Heart left ventricle (tissue), 16 donors: ENCODE measurements at places on chromosomes 2 and 18. TPM values are rescaled to one million over a fixed set of nuclear protein-coding genes. Genes with fewer than 3 reads are reported as not detected.

The PLGLB2 gene
- 1.3 TPM for total RNA-seq

The EFHD1 gene
- total RNA-seq = 13.7 TPM

The CHRNA1 gene
- 1.8 TPM for total RNA-seq

The SCN2A gene
- 0.19 TPM for total RNA-seq

The STAT4 gene
- 13.4 TPM for total RNA-seq

GRCh38 chr2:226564667-226565066, 235.0 kb downstream of the IRS1 start:
- no peak overlapping the region for H3K4me3 ChIP-seq
- no peak overlapping the region for H3K27ac ChIP-seq
- no peaks in the 10 kb centered on the region for H3K4me1 ChIP-seq
- no peak for DNase-seq
- H3K36me3 ChIP-seq = no peaks in the 10 kb centered on the region
- no peaks in the 10 kb centered on the region for H3K27me3 ChIP-seq

- H3K4me1 ChIP-seq = peaks cover 51% of the 10 kb centered on the region
- DNase-seq = no peak
- no peaks in the 10 kb centered on the region for H3K36me3 ChIP-seq
- H3K27ac ChIP-seq = peak overlapping the region; percentile 25
- peaks cover 42% of the 10 kb centered on the region for H3K27me3 ChIP-seq
Measured at GRCh38 chr2:120344214-120344975, 1.5 kb upstream of the INHBB start.

DNA sequence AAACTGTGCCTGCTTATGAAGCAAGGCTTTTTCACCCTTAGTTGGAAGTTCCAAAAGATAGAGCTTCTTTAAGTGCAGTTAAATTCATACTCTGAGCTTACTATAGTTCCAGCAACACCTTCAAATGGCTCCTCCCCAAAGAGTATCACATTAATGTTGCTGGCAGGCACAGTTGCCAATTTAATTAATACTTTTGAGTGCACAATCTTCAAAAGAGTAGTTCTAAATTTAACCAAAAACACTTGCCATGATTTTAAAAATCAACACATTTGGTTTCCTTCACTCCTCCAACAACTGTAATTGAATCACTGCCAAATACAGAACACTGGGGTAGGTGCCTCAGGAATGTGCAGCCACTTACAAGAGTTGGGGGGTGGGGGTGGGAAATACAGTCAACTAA, 150.6 kb upstream of the UBE2E3 start:
- no peak overlapping the region for H3K27ac ChIP-seq
- H3K4me3 ChIP-seq = no peak overlapping the region
- H3K27me3 ChIP-seq = no peaks in the 10 kb centered on the region
- no peaks in the 10 kb centered on the region for H3K36me3 ChIP-seq

DNA sequence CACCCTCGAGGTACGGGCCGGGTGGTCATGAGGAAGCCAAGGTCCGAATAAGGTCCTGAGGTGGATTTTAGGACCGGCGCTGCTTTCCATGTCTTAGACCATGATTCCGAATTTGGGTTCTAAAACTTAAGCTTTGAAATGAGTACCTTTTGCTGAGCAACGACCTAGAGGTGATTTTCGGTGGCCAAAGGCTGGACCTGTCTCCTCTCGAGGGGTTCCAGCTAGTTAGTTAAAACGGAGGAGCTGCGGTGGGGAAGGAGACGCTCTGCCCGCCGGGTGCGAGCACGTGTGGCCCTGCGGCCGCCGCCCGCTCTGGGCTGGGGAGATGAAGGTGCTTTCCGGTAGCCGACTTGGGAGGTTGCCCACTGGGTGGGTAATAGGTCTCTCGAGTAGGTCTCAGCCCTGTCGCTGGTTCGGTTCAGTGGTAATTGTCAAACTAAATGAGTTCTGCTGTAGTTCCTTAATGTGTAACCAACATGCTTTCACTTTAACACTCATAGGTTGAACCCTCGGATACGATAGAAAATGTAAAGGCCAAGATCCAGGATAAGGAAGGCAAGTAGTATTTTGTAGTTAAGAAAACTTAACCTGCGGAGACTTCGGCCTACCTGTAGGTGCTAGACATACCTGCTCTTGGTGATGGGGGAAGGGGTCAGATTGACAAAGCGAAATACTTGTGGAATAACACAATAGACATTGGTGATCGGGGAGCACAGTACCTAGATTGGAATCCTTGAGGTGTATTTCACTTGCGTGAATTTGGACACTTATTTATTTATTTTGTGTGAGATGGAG, 572 bp downstream of the RPS27A start:
- H3K4me1 ChIP-seq = peaks cover 19% of the 10 kb centered on the region
- peak overlapping the region; percentile 88 for H3K4me3 ChIP-seq
- DNase-seq = peak; percentile 50

DNA sequence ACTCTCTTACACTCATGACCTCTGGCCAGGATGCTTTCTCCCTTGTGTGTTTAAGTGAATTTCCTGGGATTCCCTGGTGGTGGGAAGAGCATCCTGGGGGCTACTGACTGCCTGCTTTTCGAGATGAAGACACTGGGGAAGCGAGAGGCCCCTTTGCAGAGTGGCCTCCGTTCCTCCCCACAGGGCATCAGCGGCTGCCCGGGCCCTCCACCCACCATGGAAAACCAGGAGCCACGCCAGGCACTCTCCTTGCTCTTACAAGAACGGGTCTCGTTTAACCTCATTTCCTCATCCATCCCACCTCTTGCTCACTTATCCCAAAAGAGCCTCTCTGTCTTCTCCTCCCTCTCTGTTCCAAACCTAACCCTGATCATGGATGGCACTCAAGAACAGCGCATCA, 17.8 kb downstream of the CHST10 start:
- H3K36me3 ChIP-seq = peaks cover 69% of the 10 kb centered on the region
- no peaks in the 10 kb centered on the region for H3K4me1 ChIP-seq
- H3K27me3 ChIP-seq = no peaks in the 10 kb centered on the region
- H3K4me3 ChIP-seq = no peak overlapping the region
- no peak overlapping the region for H3K27ac ChIP-seq
- no peak for DNase-seq

GRCh38 chr2:215460682-215461382, 25.0 kb upstream of the FN1 start:
- DNase-seq = no peak
- H3K27ac ChIP-seq = peak overlapping the region; percentile 33
- no peaks in the 10 kb centered on the region for H3K27me3 ChIP-seq
- H3K4me1 ChIP-seq = no peaks in the 10 kb centered on the region
- H3K36me3 ChIP-seq = no peaks in the 10 kb centered on the region

DNA sequence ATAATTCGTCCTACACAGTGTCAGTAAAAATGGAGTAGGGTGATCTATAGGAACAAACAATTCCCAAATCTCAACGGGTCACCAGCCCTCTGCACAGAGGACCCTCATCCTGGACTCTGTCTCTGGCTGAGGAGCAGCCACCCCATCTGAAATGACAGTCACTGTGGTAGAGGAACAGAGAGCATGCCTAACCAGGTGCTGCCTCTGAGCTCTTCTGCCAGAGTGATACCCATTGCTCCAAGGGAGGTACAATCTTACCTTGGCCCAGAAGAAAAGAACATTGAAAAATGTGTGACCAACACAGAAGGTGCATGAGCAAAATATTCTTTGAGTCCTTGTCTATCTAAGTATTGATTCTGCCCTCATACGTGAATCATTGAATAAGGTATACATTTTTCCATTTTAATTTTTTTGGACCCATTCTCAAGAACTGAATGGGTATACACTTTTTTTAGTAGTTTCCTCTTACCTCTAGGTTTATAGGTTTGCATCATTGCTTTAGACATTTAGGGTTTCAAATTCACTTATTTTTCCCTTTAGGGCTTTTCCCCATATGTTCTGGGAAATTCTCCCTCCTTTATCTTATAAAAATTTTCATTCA, 8.7 kb downstream of the SP140 start:
- H3K27ac ChIP-seq = no peak overlapping the region
- no peaks in the 10 kb centered on the region for H3K36me3 ChIP-seq
- H3K4me1 ChIP-seq = no peaks in the 10 kb centered on the region
- H3K27me3 ChIP-seq = no peaks in the 10 kb centered on the region

GRCh38 chr2:53498210-53498609, 269.4 kb upstream of the CHAC2 start:
- H3K27me3 ChIP-seq = no peaks in the 10 kb centered on the region
- no peak for DNase-seq
- no peaks in the 10 kb centered on the region for H3K36me3 ChIP-seq
- H3K4me3 ChIP-seq = no peak overlapping the region
- H3K27ac ChIP-seq = no peak overlapping the region
- no peaks in the 10 kb centered on the region for H3K4me1 ChIP-seq

- H3K36me3 ChIP-seq = no peaks in the 10 kb centered on the region
- no peaks in the 10 kb centered on the region for H3K27me3 ChIP-seq
- DNase-seq = no peak
- no peak overlapping the region for H3K4me3 ChIP-seq
Measured at GRCh38 chr2:157559061-157559460, 69.6 kb downstream of the ACVR1C start.

- peak overlapping the region; percentile 76 for H3K27ac ChIP-seq
- H3K36me3 ChIP-seq = no peaks in the 10 kb centered on the region
- H3K4me1 ChIP-seq = peaks cover 41% of the 10 kb centered on the region
- H3K27me3 ChIP-seq = no peaks in the 10 kb centered on the region
- no peak for DNase-seq
Measured at GRCh38 chr2:197884252-197884651, 79.9 kb downstream of the PLCL1 start.

GRCh38 chr2:23100406-23100805, 284.6 kb upstream of the KLHL29 start:
- H3K27ac ChIP-seq = no peak overlapping the region
- no peak for DNase-seq
- no peaks in the 10 kb centered on the region for H3K36me3 ChIP-seq
- no peak overlapping the region for H3K4me3 ChIP-seq
- H3K27me3 ChIP-seq = no peaks in the 10 kb centered on the region

GRCh38 chr2:174835797-174836255, 71.6 kb upstream of the CHRNA1 start:
- H3K27me3 ChIP-seq = no peaks in the 10 kb centered on the region
- H3K4me1 ChIP-seq = peaks cover 9% of the 10 kb centered on the region
- H3K27ac ChIP-seq = no peak overlapping the region

DNA sequence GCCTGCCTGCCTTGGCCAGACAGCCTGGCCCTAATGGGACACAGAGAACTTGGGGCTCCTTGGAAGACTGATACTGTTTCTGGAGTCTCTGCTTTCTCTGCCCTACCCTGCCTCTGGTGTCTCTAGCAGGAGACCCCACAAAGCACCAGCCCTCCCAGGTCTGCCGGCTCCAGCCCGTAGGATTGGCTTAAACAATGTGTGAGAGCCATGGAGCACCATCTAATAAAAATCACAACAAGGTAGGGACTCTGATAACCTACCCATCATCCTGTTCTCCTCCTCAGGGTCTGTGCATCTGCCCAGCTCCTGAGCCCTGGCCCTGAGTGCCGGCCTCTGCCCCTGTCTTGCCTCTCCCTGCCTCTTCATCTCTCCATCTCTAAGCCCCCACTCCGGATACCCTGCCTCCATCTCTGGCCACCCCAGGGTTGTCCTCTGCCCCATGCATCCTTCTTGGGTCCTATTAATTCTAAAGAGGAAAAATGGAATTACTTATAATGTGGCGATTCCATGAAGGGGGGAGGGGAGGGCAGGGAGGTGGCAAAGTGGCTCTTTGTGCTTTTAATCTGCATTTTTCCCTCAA, 1.2 kb upstream of the ECEL1 start:
- no peaks in the 10 kb centered on the region for H3K36me3 ChIP-seq
- no peak overlapping the region for H3K27ac ChIP-seq
- H3K4me1 ChIP-seq = peaks cover 4% of the 10 kb centered on the region

- peak; percentile 59 for DNase-seq
- H3K4me3 ChIP-seq = peak overlapping the region; percentile 4
- no peaks in the 10 kb centered on the region for H3K27me3 ChIP-seq
- H3K4me1 ChIP-seq = peaks cover 20% of the 10 kb centered on the region
- peak overlapping the region; percentile 63 for H3K27ac ChIP-seq
- H3K36me3 ChIP-seq = no peaks in the 10 kb centered on the region
Measured at GRCh38 chr2:221103930-221104329, 468.2 kb downstream of the EPHA4 start.

DNA sequence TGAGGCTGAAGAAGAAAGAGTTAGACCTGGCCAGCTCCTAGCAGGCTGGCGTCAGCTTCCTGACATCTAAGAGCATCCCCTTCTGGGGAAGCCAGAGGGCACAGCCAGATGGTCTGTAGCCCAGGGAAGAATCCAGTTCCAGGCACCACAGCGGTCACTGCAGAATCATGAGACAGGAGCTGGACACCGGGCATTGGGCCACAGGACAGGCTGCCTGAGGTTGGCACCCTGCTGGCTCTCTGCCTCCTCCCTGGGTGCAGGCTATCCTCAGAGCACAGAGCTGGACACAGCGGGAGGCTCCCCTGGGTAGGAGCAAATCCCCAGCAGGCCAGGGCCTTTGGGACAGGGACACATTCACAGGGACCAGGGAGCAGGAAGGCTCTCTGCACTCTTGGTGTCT, 19.8 kb upstream of the ATOH8 start:
- no peak for DNase-seq
- no peak overlapping the region for H3K4me3 ChIP-seq
- peak overlapping the region; percentile 67 for H3K27ac ChIP-seq
- no peaks in the 10 kb centered on the region for H3K27me3 ChIP-seq

DNA sequence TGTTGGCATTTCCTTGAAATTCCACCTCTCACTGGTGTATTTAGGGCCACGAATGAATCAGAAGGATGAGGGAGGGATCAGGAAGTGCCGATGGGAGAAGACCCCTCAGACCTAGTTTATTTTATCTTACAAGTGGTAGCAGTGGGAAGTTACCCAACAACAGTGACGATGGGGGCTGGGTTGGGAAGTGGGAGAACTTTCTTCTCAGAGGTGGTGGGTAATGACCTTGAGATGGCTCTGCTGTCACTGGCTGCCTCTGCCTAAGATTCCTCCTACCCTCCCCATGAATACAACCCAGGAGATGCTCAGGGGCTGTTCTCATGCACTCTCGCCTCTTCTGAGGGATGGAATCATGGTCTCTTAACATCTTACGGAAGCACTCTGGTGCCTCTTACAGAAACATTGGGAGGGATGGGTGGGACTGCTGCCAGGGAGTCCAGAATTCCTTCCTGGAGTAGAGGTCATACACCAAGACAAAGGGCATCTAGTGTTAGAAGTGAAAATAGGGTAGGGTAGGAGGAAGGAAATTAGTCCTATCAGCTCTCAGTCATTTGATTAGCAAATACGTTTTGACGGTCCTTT, 58.5 kb upstream of the TXNDC2 start:
- H3K4me1 ChIP-seq = peaks cover 13% of the 10 kb centered on the region
- DNase-seq = no peak
- no peaks in the 10 kb centered on the region for H3K36me3 ChIP-seq
- H3K4me3 ChIP-seq = no peak overlapping the region
